ENCODE measurements at places on chromosomes 3 and 15.

DNA sequence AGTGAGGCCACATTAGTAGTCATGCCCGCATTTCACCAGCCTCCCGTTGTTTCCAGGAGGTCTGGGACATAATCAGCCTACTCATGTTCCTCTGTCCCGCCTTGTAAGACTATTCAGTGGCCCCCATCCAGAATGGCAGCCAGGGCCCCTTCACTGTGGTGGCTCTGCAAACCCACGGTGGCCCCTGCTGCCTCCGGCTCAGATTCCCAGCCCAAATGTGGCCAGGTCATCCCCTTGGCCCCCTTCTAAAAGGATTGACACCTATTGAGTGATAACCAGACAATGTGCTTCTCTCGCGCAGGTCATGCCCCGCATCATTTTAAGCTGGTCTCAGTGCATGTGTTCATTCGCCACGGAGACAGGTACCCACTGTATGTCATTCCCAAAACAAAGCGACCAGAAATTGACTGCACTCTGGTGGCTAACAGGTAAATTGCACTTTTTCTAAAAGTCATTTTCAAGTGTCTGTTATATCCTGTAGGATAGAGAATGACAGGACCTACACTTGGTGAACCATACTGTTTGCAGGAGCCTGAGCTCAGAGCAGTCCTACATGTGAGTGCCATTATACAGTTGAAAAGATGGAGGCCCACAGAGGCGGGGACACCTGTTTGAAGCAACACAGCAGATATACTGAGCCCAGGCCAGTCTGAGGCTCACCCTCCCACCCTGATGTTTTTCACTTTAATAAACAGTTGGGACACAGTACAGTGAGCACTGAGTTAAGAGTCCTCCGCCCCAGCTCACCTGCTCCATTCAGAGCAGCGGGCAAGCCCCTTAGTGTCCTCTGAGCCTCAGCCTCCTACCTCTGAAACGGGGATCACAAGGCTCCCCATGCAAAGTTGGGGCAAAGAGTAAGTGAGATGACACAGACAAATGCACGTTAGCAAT lies 47.7 kb downstream of the PXYLP1 start:
- DNase-seq, result no peak

DNA sequence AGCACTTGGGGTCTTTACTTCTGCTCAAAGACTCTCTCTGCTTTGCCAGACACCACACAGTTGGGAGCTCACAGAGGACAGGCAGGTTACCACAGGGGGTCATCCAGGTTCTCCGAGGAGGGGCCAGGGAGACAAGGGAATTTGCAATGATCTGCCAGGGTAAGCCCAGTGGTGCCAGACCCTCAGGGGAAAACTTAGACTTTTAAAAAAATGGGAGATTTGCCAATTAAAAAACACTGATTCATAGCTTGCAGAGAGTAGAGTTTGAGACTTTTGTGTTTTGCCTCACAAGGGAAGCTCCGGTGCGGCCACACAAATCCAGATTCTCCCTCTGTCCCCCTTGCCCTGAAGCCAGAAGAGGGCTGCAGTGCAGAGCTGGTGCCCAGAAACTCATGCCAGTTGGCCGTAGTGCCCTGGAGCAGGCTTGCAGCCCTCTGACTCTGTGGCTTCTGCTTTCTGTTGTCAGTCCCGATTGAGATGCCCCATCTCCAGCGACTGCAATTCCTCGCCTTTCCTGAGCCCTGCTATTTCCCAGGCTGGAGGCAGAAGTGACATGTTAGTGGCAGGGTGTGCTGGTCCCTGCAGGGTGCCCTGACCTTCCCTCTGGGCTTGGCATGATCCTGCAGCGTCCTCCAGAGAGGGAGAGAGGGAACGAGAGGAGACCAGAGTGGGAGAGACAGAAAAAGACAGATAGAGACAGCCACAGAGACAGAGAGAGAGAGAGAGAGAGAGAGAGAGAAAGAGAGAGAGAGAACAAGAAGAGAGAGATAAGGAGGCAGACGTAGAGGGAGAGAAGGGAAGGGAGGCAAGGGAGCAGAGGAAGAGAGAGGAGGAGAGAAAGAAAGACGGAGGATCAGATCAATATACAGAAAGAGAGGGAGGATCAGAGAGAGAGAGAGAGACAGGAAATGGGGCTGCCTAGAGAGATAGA lies 46.0 kb downstream of the RHCG start:
- no peak for DNase-seq

DNA sequence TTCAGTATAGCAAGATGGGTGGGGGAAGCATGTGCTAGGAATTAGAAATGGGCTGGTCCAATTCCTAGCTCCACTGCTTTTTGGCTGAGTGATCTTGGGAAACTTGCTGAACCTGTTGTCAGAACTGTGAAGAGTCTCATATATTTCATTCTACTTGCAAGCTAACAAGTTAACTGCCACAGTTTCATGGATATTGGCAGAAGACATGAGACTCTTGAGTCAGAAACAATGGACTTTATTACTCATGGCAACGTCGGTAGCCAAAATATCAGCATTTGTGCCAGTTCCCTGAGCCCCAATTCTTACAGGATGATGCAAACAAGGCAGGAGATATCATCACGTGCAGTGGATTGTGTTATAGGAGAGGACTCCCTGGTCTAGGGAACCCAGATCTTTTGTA lies 26.6 kb upstream of the PLAAT1 start:
- no peak for DNase-seq

DNA sequence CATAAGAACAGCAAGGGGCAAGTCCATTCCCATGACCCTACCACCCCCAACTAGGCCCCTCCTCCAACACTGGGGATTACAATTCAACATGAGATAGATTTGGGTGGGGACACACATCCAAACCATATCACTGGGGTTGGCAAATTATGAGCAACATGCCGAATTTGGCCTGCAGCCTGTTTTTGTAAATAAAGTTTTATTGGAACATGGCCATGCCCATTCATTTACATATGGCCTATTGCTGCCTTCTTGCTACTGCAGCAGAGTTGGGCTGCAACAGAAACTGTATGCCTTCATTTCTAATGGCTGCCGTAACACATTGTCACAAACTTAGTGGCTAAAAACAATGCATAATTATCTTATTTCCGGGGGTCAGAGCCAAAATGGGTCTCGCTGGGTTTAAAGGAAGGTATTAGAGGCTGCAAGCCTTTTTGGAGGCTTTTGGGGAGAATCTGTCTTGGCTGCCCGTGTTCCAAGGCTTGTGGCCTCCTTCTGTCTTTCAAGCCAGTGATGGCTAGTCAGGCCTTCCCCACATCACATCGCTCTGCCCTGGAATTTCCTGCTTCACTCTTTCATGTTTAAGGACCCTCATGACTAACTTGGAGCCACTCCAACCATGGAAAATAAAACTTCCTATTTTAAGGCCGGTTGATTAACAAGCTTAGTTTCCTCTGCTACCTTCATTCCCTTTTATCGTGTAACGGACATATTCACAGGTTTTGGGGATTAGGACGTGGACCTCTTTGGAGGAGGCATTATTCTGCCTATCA lies 428.5 kb upstream of the PROK2 start:
- DNase-seq, result no peak

DNA sequence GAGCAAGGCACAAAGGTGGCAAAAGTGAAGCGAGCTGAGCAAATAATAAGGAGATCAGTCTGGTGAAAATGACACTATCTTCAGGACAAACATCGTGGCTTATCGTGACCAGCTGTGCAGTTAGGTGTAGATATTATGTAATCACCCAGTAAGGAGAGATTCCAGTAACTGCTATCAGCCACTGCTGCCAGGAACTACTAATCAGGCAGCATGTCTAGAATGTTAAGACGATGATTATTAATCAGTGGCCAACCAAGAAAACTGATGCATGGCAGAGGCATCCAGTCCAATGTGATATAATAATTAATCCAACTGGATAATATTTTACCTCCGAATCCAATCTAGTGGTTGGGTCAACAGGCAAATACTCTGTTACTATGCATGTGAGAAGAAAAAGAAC lies 252.7 kb upstream of the ZPLD1 start:
- DNase-seq, result no peak

- no peak for DNase-seq
Measured at GRCh38 chr3:66789580-66790237, 208.4 kb upstream of the KBTBD8 start.

GRCh38 chr3:15610082-15610759 lies 8.7 kb downstream of the BTD start:
- DNase-seq, result no peak

- no peak for DNase-seq
Measured at GRCh38 chr3:113649174-113649845, 47.1 kb downstream of the USF3 start.

GRCh38 chr3:172669021-172669420 lies 41.8 kb downstream of the NCEH1 start:
- no peak for DNase-seq

GRCh38 chr15:26615188-26615926 lies 157.5 kb downstream of the GABRB3 start:
- DNase-seq, result no peak

- DNase-seq, result peak; percentile 19
Measured at GRCh38 chr15:77966540-77967234, 110.8 kb downstream of the TBC1D2B start.

GRCh38 chr15:25741256-25741580 lies 121.9 kb downstream of the ATP10A start:
- DNase-seq, result no peak

DNA sequence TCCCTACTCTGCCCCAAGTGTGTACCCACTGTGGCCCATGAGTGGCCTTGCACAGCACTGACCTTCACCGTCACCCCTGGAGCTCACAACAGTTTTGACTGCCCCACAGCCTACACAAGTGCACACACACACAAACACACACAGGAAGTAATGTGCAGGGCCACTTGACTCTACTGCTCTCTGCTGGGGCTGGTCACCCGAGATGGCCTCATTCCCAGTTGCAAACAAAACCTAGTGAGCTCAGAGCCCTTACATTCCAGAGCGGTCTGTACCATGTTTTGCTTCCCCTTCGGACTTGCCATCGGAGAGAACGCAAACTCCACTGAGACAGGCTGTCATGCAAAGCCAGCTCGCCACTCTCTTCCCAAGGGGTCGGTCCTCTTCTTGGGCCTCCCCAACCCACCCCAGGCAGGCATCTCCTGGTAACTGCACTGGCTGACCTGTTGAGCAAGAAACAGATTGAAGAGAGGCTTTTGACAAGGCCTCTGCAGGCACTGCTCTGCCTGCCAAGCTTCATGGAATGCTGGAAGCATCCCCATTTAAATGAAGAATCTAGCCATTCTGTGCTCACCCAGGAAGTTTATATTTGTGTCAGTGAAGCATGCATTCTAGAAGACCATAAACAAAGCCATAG lies 232.0 kb upstream of the IGF1R start:
- no peak for DNase-seq

DNA sequence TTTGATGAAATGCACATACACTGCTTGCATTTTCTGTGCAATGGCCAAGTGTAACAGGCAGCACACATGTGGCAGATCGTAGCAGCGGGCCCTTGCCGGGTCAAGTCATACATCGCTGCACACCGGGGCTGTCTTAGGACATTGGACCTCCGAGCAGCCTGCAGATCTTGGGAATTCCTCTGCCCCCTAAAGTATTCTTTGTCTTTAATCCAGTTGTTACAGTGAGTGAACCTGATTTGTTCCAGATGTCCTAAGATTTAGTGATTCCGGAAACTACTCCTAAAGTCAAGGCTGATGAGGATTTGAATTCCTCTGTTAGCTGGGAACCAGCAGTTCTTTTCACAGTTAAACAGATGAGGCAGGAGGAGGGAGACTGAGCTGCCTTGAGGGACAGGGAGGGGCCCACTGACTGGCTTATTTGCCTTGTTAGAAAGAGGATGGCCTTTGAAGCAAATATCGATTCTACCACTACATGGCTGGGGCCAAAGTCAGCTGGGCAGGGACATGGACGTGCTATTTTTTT lies 190.7 kb upstream of the CTDSPL start:
- DNase-seq, result no peak

GRCh38 chr3:58235970-58236369 lies 1.6 kb upstream of the ABHD6 start:
- no peak for DNase-seq

- no peak for DNase-seq
Measured at GRCh38 chr3:48466386-48467109, 20.0 kb downstream of the ATRIP start.

- no peak for DNase-seq
Measured at GRCh38 chr3:115151921-115152320, 4.8 kb upstream of the ZBTB20 start.

GRCh38 chr3:195078891-195079440 lies 192.0 kb downstream of the XXYLT1 start:
- no peak for DNase-seq

DNA sequence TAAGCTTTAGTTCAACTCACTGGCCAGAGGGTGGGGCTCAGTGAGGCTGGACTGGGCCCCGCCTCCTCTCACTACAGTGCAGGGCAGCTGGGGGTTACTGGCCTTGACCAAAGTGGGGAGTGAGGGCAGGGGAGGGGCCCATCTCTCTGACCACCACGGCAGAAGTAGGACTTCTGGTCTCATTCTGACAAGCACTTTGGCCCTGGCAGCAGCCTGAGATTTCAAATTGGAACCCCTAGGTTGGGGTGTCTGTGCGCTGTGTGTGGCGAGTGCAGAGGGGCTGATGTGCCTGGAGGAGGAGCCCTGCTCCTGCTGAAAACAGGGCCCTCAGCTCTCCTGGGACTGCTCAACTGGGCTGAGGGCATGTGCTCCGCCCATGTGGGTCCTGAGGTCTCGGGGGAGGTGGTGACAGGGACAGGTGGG lies 60.3 kb upstream of the RPL32 start:
- no peak for DNase-seq

DNA sequence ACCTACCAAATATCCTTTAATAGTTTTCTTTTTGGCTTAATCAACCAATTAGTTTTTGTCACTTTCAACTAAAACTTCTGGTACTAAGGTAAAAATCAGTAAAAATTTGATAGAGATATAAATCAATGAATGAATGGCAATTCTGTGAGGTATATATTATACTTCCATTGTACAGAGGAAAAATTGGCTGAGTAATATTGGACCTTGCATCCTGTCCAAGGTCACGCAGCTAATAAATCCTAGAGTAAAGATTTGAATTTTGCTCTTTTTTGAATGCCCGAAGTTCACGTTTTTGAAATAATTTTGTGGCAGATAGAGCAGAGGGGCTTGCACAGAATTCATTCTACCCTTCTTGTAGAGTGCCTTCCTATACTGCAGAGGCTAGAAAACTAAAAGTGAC lies 81.1 kb upstream of the ZNF280D start:
- no peak for DNase-seq

DNA sequence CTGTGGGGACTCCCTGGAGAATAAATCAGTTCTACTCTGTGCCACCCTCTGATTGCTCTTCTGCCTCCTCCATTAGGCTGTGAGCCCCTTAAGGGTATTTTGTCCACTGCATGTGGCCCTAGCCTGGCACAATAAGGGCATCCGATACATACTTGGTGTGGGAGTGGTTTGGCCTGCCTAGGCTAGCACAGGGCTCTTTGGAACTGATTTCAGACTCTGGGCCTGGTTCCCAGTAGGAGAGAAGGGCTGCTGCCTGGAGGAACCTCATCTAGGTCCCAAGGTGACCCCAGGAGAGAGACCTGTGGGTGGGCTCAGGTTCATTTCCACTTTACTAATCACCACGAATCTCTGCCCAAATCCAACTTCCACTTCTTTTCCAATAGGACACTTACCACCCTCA lies 5.3 kb upstream of the CTDSPL start:
- no peak for DNase-seq

Measured in activated CD8-positive, alpha-beta memory T cell treated with anti-CD3 and anti-CD28 coated beads for 1 hour (primary cell).